ENCODE measurements at places on chromosomes 1 and 21. TPM values are rescaled to one million over a fixed set of nuclear protein-coding genes. Genes with fewer than 3 reads are reported as not detected.

DNA sequence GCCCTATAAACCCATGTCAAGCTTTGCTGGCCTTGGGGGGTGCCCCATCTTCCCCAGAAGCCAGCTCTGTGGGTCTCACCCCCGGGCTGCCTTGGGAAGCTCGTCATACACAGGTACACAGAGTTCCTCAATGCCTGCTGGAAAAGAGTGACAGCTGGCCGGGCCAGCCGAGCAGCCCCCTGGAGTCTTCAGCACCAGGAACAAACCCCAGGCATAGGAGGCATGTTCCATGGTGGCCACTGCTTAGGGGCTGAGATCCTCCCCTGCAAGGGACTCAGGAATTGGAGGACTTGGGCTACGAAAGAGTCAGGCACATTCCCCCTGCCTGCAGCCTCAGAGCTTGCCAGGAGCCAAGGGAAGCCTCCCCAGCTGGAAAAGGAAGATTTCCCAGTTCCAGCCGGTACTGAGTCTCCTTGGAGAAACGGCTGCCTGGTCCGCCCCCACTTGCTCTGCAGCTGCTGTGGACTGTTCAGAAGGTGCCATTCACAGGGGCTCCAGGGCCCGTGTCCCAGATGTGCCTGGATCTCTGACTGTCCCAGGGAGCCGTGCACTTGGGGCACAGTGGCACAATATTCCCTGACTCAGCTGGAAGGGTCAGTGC lies 89.5 kb downstream of the STUM start:
- DNase-seq: peak; percentile 42

GRCh38 chr1:41608211-41608610 lies 123.7 kb upstream of the EDN2 start:
- DNase-seq: no peak

- DNase-seq: no peak
These were observed 9.4 kb downstream of the OXCT2 start for GRCh38 chr1:39761557-39762260.

DNA sequence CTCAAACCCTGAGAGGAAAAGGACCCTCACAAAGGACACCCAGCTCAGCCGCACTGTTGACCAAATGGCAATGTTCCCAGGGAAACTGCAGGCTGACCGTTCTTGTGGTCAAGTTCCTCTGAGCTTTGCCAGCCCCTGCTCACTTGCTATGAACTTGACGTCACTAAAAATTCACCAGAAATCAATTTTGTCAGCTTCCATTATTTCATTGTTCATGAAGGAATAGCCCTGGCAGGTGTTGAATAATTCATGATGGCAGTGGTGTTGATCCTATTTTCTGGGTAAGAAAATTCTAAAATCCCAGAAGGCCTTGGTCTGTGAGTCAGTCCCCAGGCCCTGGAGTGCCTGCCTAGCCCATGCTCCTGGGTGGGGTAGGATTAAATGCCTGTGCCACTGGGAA lies 318.9 kb downstream of the ZNF326 start:
- no peak for DNase-seq

GRCh38 chr1:152182944-152183361 lies 23.9 kb upstream of the RPTN start:
- no peak for DNase-seq

FAM163A gene
- total RNA-seq: 0.41 TPM

KPRP gene
- total RNA-seq: not detected

BMP8B gene
- 0.41 TPM for total RNA-seq

CRNN gene
- total RNA-seq: not detected

UBL4B gene
- 0.41 TPM for total RNA-seq

All from frontal cortex (tissue), 4 donors.